ENCODE measurements at places on chromosomes 2 and 18.

GRCh38 chr2:101787097-101787496, 89.6 kb downstream of the MAP4K4 start:
- no peak for DNase-seq

GRCh38 chr2:2547451-2547850, 216.4 kb upstream of the MYT1L start:
- DNase-seq: no peak

DNA sequence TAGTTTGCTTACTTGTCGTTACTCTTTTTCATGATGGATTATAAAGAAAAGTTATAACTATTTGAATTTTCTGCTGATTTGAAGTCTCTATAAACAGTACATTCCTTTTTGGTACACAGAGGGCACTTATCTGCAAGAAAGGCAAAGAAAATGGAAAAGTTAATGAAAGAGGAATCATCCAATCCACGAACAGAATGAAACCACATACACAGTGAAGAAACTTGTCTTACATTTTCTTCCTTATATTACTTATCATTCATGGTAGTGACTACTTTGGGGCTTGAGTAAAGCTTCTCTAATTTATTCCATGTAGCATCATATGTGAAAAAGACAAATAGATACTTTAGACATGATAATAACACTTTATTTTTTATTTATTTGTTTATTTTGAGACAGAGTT, 14.8 kb upstream of the ACTR3 start:
- DNase-seq: no peak

GRCh38 chr2:69744456-69744855, 2.5 kb downstream of the ANXA4 start:
- DNase-seq: no peak

DNA sequence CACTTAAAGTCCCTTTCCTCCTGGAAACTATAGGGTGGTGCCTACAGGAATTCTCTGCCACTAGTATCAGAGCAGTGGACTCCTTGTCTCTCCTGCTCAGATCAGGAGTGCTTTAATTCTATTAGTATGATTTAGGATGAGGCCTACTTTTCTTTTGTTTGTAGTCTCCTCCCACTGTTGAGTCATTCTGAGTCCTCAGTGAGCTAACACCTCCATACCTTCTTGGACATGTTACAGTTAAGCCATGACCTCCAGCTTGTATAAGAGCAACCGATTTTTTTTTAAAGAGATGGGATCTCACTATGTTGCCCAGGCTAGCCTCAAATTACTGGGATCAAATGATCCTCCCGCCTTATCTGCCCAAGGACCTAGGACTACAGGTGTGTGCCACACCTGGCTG, 48.7 kb upstream of the OTOF start:
- no peak for DNase-seq
